ENCODE measurements at places on chromosomes 7 and 10.

DNA sequence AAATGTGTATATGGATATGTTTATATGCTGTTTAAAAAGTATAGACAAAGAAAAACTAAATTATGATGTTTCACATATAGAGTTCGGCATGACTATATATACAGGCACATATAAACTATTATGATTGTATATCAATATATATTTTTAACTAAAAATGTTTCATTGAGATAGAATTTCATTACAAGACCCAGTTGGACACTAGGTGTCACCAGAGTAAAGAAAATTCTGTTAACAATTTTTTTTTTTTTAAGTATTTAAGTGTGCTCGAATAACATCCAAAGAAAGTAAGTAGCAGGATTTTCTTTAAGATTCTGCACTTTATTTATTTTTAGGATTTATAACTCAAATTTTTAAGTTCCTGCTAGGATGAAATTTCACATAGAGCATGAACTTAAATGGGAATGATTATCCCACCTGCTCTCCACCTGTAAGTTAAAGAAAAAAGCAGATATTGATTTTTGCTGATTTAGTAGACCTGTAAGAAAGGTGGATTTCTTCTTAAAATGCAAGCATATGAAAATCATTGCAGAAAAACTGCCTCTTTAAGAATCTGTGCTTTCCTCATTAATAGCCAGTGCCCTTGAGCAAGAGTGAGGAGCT is 961.5 kb downstream of the PCDH15 start:
- DNase-seq = no peak

DNA sequence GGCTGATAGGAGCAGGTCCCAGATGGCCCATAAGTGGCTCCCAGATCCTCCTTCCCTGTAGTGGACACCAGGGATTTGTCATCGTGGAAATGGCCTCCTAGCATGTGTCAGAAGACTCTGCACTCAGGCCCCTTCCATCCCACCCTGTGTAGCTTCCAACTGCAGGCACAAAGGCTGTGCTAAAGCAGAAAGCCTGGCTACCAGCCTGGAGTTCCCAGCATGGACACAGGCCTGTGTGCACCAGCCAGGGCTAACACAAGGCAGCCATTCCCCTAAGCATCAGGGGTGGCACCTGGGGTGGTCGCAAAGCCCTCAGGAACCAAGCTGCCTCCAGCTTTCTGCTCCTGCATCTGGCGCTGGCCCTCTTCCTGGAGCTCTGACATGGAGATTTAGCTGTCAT is 4.5 kb upstream of the CAMK2B start:
- DNase-seq = no peak

GRCh38 chr10:3825862-3826351 is 40.9 kb upstream of the KLF6 start:
- no peak for DNase-seq

GRCh38 chr10:126250527-126251310 is 137.6 kb downstream of the ADAM12 start:
- no peak for DNase-seq

GRCh38 chr10:30580241-30580640 is 49.3 kb downstream of the LYZL2 start:
- DNase-seq = no peak

DNA sequence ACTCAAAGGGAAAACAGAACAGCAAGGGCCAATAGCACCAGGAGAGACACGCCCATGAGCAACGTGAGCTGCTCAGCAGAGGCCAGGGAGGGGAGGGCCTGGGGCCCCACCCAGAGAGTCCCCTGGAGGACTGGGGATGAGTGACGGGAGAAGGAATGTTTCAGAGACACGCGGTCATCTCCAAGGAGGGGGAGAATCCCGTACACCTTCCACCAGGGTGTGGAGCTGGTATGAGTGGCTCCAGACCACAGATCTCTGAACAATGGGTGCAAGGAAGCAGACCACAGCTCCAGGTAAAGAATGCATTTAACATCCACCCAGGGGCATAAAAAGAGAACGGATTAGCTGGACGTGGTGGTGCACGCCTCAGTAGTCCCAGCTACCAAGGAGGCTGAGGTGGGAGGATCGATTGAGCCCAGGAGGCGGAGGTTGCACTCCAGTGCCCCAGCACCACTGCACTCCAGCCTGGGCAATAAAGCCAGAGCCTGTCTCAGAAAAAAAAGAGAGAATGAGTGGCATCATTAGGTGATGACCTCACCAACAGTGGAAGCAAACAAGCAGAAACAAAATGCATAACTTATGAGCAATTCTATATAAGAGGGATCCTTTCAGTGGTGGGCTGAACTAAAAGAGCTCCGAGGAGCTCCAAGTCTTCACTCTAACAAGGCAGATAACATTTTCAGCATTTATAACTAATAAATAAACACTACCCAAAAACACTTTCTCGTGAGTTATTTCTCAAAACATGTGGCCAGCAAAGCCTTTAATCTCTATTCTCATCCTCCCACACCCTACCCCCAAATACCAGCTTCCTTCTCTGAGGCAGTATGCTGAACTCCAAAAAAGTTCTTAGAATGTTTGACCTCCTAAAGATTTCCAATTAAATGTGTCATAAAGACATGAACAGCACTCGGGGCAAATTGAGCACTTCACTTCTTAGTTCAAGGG is 12.5 kb downstream of the PSAP start:
- no peak for DNase-seq

GRCh38 chr7:144987686-144988085 is 151.8 kb upstream of the TPK1 start:
- no peak for DNase-seq

- no peak for DNase-seq
Observed at GRCh38 chr10:10973310-10973709, 44.4 kb upstream of the CELF2 start.

- no peak for DNase-seq
Observed at GRCh38 chr7:143416565-143417149, 8.0 kb upstream of the EPHA1 start.

Data from cortex of kidney (tissue), 1 donor.